WERI-Rb-1 (cell line): ENCODE measurements at places on chromosomes 1 and 21.

DNA sequence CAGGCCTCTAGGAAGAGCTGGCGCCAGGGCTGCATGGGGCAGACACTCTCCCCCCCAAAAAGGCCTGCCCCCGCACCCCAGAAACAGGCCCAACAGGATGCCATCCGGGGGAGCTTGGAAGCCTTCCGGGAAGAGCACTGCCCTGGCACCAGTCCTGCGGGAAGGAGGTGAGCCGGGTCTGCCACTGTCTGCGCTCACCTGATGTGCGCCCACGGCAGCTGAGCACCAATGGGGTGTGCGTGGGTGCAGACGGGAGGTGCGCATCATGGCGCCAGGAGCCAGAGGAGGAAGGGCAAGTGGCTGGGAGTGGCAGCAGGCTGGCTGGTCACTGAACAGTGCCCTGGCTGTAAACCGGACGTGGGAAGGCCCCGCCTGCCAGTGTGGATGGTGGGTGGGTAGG, 73.6 kb downstream of the CASZ1 start:
- DNase-seq = no peak

DNA sequence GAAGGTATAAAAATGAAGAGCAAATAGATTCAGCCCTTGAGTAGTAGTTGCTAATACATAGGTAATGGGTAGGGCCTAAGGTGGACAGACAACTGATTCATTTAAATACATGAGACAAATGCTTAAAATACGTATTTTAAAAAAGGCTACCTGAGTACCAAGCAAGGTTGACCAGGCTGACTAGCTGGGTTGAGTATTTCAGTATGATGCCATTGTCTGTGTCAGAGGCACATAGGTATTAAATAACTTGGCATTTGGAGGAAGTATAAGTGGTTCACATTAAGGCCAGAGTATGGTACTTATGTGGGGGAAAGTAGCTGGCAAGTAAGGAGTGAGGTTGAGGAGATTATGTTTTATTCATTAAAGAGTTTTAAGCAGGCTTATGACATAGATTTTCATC, 19.4 kb downstream of the NEK7 start:
- DNase-seq = no peak

DNA sequence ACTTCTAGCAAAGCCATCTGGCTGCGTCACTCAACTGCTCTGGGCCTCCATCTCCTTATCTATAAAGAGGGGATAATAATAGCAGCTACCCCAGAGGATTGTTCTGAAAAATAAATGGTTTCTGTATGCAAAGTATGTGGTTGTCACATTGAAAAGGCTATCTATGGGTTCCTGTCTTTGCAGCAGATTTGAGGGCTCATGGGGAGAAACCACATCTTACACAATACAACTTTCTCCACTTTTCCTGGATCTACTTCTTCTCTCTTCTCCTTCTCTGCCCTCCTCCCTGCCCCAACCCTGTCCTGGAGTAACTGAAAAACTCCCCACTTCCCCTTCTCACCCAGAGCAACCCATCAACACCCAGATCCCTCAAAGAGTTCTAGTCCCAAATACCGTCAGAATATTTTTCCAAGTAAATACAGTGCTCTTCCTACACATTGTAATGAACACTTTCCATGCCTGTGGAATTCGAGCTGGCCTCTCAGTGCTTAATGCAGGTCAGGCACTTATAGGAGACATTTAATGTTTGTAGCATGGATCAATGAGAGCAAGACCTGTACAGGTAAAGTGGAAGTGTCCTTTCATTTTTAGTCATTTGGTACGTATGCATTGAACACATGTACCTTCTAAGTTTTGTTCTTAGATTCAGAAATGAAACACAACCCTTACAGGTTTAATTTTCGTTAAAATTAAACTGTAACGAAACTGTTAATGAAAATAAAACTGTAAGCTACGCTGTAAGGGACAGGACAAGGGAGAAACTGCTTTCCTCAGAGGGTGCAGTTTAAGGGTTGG, 131.9 kb downstream of the AK5 start:
- no peak for DNase-seq

DNA sequence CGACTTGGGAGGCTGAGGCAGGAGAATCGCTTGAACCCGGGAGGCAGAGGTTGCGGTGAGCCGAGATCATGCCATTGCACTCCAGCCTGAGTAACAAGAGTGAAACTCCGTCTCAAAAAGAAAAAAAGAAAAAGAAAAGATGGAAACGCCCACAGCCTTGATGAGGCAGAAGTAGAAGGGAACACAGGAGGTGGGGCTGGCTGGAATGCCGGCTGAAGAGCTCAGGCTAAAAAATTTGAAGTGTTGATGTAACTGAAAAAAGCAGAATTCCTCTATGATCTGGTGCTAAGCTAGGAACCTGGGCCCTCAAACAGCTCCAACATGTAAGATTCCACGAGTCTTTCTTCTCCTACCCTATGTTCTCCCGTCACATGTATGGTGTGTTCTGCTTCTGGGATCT, 53.6 kb downstream of the SLC66A1 start:
- DNase-seq = no peak

DNA sequence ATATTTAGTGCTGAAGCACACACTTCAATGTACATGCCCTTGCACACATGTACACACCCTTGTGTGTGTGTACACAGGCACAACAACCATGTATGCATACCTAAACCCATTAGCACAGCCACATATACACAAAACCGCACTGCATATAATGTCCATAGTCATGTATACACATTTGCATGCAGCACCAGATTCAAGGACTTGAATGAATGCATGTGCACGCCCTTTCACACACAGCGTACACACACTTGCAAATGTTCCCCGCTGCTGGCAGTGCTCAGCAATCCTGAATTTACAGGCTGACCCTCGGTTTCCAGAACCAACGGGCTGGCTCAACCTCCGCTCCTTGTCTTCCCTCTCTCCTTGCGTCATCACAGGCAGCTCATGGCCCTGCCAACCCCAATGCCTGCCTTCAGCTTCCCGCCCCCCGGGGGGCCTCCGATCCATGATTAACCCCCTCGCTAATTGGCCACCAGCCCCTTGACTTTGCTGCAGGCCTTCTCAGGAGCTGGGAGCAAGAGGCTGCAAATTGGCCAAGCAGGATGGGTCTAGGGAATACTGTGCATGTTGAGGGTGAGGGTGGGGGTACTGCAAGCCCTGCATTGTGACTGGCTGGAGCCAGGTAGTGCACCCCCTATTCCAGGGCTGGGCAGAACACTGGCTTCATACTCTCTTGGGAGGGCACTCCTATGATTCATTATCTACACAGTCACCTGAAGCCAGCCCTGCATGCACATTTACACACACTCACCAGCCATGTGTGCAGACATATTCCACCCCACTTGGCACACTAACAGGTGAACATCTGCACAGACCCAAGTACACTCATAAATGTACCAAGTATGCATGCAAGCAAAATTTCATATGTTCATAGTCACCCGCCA, 7.9 kb downstream of the GPR3 start:
- DNase-seq = no peak
